ENCODE measurements at places on chromosomes 6 and 20.

DNA sequence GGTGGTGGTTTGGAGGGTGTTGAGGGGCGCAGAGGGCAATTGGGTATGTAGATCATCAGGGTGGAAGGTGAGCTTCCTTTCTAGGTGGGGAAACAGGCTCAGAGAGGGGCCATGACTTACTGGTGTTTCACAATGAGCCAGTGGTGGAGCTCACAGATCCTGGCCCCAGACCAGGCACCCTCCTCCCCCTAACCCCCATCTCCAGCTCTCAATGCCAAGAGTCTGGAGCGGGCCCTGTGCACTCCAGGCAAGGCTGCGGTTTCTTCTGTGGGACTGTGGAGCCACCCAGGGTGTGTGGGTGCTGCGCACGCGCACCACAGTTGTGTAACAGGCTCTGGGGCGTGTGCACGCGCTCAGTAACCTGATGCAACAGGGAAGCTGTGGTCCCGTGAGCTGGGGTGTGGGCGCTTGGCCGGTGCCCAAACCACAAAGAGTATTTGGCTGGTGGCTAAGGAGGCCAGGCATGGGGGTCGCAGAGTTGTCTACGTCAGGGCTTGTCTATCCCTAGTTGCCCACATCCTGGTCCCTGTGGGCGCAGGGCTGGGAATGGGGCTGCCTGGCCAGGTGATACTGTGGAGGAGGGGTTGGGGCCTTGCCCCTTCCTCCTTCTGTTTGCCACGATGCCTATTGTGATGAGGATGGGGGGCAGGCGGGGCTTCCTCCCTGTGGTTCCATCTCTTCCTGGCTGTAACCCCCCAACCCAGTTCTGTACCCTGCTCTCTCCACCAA lies 37.5 kb upstream of the MRPS18A start:
- DNase-seq = peak; percentile 71

DNA sequence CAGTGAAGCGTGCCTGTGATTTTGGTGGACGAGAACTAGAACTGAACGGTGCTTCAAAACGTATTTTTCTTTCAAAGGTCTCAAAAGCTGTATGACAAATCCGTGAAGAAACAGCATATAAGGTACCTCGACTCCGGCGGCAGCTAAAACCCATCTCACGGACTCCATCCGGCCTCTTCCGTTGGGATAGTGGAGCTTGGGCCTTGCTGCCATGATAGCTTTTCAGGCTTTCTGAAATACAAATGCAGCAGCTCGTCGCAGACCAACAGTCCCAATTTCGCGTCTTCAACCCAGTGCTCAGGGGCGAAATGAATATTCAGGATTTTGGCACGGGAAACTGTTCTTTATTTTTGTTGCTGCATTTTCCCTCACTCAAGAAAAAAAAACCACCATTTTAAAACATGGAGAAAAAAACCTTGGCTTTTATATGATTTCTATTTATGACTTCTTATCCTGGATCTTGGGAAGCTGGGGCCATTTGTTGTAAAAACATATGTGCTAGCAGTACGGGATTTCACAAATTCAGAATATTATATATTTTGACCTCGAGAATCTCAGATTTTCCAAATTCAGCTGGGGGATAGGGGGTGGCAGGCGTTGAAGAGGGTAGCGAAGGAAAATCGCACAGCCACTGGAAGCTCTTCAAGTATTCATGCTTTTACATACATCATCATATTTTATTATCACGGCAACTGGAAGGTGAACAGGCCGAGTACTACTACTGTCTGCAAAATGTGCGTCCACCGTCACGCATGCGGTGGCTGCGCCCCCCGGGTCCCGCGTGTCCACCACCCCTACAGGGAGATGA lies 849 bp downstream of the GSTA4 start:
- DNase-seq = no peak

DNA sequence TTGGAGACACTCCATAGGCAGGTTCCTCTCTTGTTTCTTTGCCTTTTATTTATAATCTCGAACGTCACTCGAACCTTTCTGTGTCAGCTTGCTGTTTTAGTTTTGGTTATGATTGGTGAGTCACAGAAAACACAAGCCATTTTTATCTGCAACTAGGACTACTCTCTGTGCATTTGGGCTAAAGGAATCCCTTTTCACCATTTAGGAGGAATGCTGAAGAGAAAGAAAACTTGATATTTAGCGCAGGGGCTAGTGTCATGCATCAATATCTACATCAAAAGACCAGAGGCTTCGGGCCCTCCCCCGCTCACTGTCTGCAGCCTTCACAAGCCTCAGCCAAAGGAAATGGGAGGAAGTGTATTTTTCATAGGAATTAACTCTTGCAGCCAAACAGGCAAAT lies 507.8 kb upstream of the CITED2 start:
- DNase-seq = no peak

DNA sequence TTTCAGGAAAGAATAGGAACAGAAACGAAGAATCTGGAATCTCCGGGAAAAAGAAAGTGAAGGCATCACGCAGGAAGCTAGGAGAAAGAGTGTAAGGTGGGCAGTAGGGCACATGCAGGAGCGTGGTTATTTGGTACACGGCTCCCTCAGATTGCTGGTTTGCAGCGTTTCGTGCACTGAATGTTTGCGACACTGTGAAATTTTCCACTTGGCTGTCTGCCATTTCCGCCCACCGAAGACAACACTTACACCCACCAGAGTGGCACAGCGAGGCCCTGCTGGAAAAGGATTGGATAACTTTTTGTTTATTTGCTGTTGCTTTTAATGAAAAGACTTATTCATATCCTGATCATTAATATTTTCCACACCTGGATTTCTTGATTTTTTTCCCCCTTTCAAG lies 248.3 kb downstream of the GMPR start:
- DNase-seq = peak; percentile 72

GRCh38 chr20:16488086-16488485 lies 85.2 kb downstream of the KIF16B start:
- DNase-seq = no peak

- no peak for DNase-seq
Observed at GRCh38 chr20:57591289-57592229, 28.7 kb downstream of the ZBP1 start.

- no peak for DNase-seq
Observed at GRCh38 chr6:111806165-111806547, 67.1 kb downstream of the FYN start.

DNA sequence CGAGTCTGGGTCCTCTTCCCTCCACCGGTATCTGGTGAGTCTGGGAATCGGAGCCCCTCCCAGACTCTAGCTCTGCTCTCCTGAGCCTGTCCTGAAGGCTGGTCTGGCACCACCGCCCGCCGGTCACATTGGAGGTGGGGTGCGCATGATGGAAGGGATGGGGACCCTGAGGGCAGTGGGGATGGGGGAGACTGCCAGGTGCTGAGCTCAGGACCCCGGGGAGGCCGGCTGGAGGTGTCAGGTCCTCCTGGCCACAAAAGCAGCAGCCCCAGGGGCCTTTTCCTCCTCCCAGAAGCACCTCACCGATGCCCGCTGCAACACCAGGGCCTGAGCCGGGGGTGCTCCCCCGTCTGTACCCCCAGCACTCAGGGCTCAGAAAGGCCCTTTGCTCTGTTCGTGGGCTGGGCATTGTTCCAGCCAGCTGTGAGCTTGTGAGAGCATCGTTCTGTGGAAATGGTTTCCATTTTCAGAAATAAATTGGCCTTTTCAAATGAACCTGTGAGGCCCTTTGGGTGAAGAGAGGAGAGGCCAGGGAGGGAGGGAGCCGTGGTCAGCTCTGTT lies 2.5 kb upstream of the NPBWR2 start:
- DNase-seq = no peak

- no peak for DNase-seq
Observed at GRCh38 chr6:142087950-142088857, 44.5 kb upstream of the GJE1 start.

DNA sequence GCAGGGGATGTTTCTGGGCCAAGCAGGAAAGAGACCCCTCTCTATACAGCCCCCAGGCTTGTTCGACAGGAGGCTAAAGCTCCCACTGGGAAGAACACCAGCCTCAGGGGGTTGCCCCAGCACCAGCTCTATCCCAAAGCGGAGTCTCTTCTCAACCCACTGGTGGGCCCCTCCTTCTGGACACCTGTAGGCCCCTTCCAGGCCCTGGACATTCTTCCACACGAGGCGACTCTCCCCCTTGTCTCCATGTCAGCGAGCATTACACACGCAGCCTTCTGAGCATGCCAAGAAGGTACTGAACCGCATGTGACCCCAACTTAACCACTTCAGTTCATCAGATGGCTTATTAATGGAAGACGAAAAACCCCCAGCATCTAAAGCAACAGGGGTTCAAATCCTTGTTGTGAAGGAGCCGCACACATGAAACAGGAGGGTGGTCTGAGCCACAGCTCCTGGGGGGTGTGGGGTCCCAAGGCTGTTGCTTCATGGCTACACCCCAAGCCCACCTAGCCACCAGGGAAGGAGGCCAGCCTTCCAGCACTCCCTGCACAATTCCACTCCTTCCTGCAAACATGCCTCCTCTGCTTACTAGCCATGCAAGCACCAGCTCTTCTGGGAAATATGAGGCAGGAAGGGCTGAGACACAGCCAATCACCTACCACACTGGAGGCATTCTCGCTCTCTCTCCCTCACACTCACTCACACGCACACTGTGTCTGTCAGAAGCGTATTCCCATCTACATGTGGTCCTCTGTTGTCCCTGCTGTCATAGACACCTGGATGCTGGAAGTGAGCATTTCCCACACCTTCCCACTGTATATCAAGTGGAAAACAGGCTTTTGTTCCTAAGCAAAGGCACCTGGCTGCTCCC lies 104.5 kb downstream of the NOL4L start:
- DNase-seq = no peak

GRCh38 chr6:43216200-43216599 lies 13.1 kb downstream of the DNPH1 start:
- no peak for DNase-seq

DNA sequence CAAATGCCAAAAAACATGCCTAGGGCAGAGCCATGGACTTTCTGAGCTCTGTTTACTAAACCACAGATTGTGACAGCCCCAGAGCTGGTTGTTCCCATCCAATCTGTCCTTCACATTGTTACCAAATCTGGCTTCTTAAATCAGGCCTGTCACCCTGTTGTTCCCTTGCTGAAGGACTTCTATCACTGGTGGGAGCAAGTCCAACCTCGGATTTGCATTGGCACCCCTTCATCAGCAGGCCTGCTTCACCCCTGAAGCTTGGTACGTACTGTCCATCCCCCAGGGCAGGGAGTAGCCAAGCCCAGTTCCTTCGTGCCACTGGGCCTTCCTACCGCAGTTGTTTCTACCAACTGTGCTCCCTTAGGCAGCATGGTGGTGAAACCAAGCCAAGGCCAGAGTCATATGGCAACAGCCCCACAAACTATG lies 357.3 kb upstream of the JARID2 start:
- no peak for DNase-seq

- DNase-seq = no peak
Observed at GRCh38 chr6:131159578-131159977, 24.3 kb downstream of the AKAP7 start.

DNA sequence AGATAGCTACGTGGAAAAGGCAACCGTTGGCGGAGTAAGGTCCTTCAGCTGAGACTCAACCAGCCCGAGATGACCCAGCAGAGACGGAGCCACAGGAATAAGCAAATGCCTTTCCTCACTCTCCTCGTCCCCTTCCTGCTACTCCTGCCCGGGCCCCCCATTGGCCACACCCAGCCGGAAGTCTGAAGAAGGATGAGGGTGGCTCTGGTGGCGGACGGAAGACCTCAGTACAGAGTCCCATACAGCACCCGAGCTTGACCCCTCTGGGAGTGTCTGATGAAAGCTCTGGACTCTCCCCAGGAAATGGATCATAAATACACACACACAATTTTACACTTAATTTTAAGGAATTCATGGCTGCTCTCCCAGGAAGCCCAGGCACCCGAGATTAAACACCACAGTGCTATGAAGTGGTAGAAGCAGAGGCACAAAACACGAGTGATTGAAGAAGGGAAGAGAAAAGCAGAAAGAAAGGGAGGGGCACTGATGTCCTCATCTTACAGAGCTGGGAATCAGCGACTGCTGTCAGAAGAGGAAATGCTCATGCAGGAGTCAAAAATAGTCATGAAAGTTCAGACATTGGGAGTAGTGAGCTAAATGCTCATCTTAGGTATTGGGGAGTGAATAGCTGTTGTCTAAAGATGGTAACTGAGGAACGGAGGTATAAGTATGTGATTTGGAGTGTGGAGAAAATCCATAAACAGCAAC lies 125.6 kb downstream of the BANF2 start:
- DNase-seq = no peak

DNA sequence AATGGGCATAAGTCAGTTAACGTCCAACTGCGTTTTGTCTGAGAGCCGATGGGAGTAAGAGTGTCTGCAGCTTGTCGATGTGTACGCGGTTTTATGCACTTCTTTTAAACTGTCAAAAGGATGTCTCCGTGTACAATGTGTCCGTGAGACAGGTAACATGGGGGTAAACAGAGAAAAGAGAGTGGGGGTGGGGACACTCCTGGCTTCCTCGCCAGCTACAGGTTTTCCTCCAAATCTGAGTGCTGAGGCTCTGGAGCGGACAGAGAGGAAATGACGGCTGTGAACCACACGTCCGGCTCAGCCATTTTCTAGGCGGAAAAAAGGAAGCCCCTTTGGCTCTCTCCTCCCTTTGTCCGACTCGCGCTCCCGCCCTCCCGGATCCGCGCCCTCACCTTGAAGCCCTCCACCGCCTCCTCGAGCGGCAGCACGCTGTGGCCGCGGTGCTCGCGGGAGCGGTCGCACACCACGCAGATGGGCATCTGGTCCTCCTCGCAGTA lies 916 bp downstream of the TRIM27 start:
- DNase-seq = peak; percentile 24

DNA sequence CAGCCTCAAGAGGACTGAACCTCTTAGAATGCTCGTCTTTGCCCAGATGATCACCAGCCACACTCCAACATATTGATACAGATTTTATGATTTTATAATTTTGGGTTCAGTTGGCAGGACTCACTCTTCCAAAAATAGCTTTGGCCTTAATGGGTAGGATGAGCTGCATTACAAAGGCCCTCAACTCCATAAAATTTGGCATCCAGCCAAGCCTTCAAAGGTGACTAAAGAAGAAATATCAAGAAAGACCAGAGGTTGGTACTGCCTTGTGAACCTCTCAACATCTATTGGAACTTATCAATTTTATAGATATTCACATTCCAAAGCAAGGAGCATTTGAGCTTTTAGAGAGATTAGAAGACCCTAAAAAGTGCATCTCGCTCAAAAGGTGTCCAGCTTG lies 48.4 kb upstream of the SNAP25 start:
- DNase-seq = no peak

GRCh38 chr6:90440586-90441283 lies 144.1 kb upstream of the BACH2 start:
- no peak for DNase-seq

DNA sequence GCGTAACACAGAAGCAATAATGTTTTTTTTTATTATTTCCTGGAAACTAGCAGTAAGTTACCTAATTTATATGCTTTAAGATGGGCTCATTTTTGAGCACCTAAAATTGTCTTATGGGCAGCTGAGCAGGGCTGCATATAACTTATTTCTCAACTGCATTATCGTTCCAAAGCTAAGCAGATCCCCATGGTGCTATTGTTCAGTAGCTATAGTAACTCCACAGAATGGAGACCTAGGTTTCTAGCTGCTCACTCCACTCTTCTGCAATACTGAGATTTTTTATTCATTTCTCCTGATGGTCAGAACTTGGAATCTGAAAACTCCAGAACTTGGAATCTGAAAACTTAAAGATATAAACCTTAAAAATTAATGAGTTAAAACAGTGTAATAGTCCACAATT lies 18.7 kb downstream of the CRISP1 start:
- no peak for DNase-seq
